ENCODE measurements at places on chromosomes 7 and 10.

GRCh38 chr7:87926581-87927461, 7.2 kb upstream of the ADAM22 start:
- peak; percentile 31 for DNase-seq

GRCh38 chr10:89262086-89263051, 10.8 kb upstream of the LIPA start:
- no peak for DNase-seq

GRCh38 chr7:46909601-46910051, 672.3 kb downstream of the TNS3 start:
- no peak for DNase-seq

GRCh38 chr10:18664841-18665478, 5.7 kb downstream of the ARL5B start:
- DNase-seq: no peak

DNA sequence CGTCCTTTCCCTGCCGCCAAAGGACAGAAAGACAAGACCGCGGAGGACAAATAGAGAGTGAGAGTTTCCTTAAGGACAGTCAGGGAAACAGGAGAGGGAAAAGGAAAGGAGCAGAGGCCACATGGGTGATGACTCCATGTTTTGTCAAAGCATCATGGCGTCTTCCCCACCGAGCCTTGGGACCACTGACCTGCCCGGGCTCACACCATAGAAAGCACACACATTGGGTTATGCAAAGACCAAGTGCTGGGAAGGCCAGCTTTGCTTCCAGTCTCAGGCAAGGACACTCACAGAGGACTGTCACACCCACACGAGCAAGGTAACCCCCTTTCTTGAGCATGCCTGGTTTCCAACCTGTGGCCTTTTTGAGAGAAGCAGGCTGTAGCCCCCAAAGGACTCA, 23.3 kb upstream of the HABP2 start:
- no peak for DNase-seq

- DNase-seq: no peak
These were observed 56.9 kb upstream of the PPP1R3C start for GRCh38 chr10:91689731-91690168.

GRCh38 chr7:75599244-75599781, 107.2 kb downstream of the SPDYE5 start:
- no peak for DNase-seq

DNA sequence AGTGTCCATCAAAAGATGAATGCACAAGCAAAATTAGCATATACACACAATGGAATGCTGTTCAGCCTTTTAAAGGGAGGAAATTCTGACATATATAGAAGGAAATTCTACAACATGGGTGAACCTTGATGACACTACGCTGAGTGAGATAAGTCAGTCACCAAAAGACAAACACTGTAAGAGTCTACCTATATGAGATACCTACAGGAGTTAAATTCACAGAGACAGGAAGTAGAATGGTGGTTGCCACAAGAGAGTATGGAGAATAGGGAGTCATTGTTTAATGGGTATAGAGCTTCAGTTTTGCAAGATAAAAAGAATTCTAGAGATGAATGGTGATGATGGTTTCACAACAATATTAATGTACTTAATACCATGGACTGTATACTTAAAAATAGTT, 51.8 kb downstream of the HERC4 start:
- DNase-seq: no peak

GRCh38 chr10:127580822-127581221, 31.7 kb downstream of the NPS start:
- DNase-seq: no peak

DNA sequence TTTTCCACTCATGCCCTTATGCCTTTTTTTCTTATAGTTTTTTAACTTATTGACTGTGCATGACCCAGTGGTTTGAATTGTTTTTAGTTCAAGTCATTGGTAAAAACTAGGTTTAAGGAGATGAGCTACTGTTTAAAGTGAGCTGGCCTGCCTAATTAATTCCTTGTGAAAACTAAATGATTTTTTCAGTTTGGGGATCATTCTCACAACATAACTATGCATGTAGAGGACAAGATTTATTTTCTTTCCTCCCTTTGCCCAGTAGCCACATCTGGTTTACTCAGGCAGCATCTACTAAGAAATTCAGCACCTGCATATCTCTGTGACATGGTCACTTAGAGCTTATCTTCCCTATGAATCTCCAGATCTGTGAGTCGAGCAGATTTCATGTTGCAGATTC, 1.7 kb downstream of the ADO start:
- DNase-seq: no peak

GRCh38 chr7:158375034-158375433, 212.6 kb downstream of the PTPRN2 start:
- DNase-seq: no peak

- DNase-seq: no peak
These were observed 45.3 kb upstream of the ZMIZ1 start for GRCh38 chr10:79023240-79024162.

- DNase-seq: no peak
These were observed 130.9 kb downstream of the RSU1 start for GRCh38 chr10:16686054-16686902.

- DNase-seq: no peak
These were observed 273.7 kb downstream of the GLRX3 start for GRCh38 chr10:130409931-130410330.

- no peak for DNase-seq
These were observed 301.3 kb upstream of the BMPER start for GRCh38 chr7:33604056-33604455.

- DNase-seq: no peak
These were observed 76.5 kb downstream of the ADCY1 start for GRCh38 chr7:45650404-45651394.

- no peak for DNase-seq
These were observed 29.3 kb downstream of the DYNC2I1 start for GRCh38 chr7:158885624-158886023.

DNA sequence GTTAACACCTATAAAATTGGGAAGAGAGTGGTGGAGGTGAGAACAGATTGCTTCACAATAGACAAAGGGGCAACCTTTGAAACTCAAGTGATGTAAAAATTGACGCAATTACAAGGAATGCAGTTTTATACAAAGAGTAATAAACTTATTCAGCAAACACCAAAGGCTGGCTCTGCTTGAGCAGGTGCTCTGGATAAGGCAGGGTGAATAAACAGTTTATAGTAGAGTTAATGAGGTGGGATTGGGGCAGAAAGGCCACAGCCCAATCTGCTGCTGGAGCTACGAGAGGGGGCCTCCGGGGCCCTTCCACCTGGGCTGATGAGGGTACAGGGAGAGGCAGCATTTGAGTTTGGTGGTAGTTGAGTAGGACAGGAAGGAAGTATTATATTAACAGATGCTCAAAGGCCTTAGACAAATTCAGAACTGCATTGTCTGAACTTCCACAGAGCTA, 6.0 kb downstream of the MUC12 start:
- no peak for DNase-seq

- DNase-seq: peak; percentile 80
These were observed 48.4 kb downstream of the FRMD4A start for GRCh38 chr10:14282276-14282675.

GRCh38 chr7:17302575-17303142, 4.2 kb downstream of the AHR start:
- DNase-seq: no peak
